DMS79 (cell line): ENCODE measurements at places on chromosomes 6 and 20.

DNA sequence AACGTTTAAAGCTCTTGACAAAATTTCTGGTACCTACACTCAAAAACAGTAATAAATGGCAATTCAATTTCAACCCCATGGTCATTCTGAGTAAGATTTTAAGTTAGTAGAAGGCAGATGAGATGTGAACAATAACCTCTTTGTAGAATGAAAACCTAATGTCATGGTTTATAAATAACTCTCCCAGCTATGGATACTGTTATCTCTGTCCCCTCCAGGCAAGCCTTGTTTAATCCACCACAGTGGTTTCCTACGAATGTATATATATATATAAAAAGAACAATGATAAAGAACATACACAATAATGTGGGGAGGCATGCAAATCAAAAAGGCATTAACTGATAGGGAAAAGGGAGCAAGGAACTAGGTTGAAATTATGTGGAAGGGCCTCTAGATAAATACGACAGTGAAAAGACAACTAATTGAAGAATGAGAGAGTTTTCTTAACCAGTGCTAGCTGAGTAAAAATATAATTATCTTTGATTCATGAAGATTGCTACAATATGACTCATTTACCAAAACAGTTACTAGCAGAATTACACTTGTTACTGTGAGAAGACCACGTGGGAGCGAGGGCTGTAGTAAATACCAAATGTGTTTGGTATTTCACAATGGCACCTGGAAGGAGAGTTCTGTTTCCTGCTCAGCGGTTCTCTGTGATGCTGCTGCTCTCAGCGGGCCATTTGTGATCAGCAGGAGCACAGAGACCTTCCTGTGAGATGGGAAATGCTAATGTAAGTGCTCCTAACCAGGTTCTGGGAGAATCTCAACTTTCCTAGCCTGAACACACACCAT is 173.7 kb downstream of the MBOAT1 start:
- no peak for DNase-seq

DNA sequence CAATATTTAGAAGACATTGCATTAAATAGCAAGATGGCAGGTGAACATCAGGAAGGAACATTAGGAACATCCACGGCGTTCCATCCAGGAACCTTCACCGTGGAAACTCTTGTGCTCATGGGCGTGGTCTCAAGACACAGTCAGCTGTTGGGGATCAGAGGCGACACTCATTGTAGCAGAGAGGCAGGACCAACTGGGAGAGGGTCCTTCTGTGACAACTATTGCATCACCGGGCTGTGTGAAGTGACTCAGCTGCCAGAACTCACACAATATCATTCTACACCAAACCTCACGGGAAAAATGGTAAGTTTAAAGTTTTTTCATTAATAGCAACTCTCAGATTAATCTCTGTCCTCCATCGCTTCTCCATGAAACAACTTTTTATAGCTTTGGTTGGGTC is 334.8 kb upstream of the SULF2 start:
- DNase-seq = no peak

- DNase-seq = no peak
Observed at GRCh38 chr6:43355862-43356590, 13.4 kb downstream of the ZNF318 start.

DNA sequence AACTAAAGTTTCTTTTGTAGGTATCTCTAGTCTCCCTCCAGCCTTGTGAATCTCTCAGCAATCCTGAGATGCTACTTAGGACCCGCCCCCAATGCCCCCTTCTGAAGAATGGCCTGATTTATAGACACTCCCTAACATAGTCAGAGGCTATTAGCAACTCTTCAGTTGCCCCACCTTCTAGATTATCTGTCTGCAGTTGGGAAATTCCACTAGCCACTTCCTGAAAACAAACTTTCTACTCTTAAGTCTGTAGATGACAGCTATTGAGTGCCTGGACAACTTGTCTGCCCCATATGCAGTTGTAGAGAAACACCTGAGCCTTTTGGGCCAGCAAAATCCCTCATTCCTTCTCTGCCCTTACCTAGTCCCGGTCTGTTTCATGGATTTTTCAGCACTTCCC is 188.2 kb upstream of the PREP start:
- DNase-seq = no peak

DNA sequence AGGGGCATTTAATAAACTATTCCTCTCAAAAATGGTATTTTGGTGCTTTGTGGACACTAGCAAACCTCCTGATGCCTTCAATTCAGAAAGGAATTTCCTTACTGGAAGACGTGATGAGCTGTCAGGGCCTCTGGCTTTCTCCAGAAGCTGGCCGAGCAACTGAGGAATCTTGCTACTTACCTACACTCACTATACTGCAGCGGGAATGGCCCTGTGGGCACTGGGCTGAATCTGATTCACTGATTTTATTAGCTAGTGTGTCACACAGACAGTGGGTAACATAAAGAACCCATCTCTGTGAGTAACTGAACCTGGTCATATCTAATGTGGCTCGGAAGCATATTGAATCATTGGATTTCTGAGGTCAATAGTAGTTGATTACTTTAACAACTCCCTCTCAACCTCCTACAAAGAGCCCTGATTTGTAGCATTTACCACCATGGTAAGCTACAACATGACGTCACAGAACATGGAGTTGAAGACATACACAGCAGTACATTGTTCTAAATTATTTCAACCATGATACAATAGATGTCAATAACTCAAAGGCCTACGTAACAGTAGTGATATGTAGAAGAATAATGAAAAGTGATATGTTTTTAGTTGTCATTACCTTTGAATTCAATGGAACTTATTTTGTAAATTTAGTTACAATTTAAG is 232.1 kb downstream of the SYNE1 start:
- no peak for DNase-seq

GRCh38 chr20:50519036-50519762 is 9.0 kb downstream of the PTPN1 start:
- DNase-seq = no peak

GRCh38 chr6:14665827-14666724 is 548.5 kb downstream of the CD83 start:
- no peak for DNase-seq
